Urinary bladder (tissue), 4 donors: ENCODE measurements at places on chromosomes 3 and 15. TPM values are rescaled to one million over a fixed set of nuclear protein-coding genes. Genes with fewer than 3 reads are reported as not detected.

The CILP gene
- total RNA-seq, result 49.3 TPM

The IMPG2 gene
- total RNA-seq, result 2.3 TPM

The ASB14 gene
- total RNA-seq, result 0.21 TPM

The CORO2B gene
- total RNA-seq, result 4.2 TPM

The SMCO1 gene
- total RNA-seq, result not detected

The CAMK2N2 gene
- 0.26 TPM for total RNA-seq

The SOX2 gene
- total RNA-seq, result 3.8 TPM

DNA sequence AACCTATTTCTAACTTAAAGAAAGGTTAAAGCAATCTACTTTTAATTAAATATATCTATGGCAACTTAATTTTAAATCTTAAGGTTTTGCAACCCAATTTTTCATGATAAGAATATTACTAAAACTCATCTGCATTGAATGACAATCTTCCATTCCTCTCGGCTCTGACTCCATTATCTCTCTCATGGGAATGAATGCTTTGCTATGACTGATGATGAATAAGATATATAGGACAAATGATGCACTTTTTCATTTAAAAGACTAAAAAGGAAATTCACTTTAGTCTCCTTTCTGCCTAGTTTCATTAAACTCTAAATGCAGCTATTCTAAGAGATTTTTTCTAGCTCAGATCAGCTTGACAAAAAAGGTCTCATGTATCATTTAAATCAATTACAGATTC, 68.7 kb downstream of the GBE1 start:
- DNase-seq, result no peak

- DNase-seq, result no peak
Measured at GRCh38 chr3:110291886-110292501, 779.6 kb upstream of the NECTIN3 start.

- DNase-seq, result no peak
Measured at GRCh38 chr15:94259863-94260262, 28.5 kb downstream of the MCTP2 start.

DNA sequence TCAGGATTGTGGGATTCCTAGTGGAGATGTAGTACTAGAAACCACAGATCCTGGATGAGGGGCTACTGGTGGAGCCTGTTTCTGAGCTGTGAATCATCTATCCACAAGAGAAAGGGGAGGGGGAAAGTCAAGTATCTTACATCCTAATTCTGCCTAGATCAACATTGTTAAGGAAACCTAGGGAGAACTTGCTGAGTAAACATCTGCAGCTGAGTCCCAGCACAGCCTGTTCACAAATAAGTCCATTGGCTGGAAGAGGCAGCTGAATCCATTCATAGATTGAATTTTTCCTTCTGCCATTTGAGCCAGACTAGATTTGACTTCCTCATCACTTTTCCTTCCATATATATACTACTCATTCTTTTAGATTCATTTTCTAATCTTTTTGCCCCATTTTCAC, 460.5 kb downstream of the TUSC7 start:
- DNase-seq, result no peak

GRCh38 chr3:159158801-159159200, 356.9 kb downstream of the MFSD1 start:
- DNase-seq, result no peak

GRCh38 chr3:41195946-41196345, 3.4 kb upstream of the CTNNB1 start:
- DNase-seq, result no peak

DNA sequence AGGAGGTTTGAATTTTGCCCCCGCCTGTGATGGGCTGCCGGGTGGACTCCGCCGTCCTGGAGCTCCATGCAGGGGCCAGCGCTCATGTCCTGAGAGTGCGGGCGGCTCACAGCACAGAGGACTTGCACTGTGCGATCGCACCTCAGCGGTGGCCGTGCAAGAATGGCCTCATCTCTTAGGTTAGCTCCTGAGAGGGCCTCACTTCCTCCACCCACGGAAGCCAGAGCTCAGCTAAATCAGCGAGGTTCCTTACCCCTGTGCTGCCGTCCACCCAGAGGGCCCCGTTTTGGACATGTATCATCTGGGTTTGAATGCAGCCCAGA, 72.0 kb upstream of the PCSK6 start:
- no peak for DNase-seq

- no peak for DNase-seq
Measured at GRCh38 chr15:90002428-90002844, 1.3 kb downstream of the ZNF710 start.

- no peak for DNase-seq
Measured at GRCh38 chr3:182303169-182303568, 490.1 kb upstream of the ATP11B start.

- DNase-seq, result no peak
Measured at GRCh38 chr3:136617198-136617597, 135.0 kb downstream of the STAG1 start.

GRCh38 chr3:149401212-149401925, 23.9 kb upstream of the TM4SF1 start:
- DNase-seq, result no peak

DNA sequence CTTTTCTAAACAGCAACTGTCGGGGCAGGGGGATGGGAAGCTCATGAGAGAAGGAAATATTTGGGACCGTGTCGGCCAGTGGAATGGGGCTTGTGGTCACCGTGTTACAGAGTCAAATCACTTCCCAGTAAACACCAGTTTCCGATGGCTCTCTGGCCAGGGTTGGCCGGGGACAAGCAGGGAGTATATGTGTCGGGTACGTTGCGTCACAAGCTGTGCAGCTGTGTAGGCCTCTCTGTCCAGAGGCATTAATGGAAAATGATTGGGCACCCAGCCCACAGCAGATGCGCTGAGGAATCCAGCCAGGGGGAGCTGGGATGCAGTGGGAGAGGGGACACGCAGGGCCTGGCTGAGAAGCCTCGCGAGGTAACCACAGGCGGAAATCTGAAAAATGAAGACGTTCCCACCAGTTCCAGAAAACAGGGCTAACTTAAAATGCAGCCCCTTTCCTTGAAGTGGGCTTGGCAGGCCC, 15.8 kb upstream of the ALDH1A3 start:
- no peak for DNase-seq

DNA sequence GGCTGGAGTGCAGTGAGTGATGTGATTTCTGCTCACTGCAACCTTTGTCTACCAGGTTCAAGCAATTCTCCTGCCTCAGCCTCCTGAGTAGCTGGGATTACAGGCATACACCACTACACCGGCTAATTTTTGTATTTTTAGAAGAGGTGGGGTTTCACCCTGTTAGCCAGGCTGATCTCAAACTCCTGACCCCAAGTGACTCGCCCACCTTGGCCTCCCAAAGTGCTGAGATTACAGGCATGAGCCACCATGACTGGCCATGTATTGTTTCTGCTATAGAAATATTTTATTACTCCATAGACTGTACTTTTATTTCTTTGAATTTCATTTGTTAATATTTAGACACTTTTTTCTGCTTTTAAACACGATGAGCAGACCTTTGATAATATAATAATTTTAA, 60.4 kb downstream of the GTF2E1 start:
- no peak for DNase-seq

DNA sequence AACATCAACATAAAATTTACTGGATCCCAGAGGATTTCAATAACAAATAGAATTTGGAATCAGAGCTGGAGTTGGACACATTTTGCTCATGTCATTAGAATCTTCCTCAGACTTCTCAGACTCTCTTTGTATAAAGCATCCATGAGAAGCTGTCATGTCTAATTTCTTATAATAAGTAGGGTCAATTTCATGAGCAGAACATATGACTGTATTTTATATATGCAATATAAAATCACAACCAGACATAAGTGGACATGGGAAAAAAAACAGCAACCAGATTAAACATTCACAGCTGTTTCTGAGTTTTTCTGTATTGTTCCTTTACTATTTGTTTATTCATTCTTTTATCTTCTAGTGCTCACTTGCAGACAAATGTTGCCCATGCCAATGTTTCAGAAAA, 325.5 kb downstream of the RBMS3 start:
- no peak for DNase-seq

DNA sequence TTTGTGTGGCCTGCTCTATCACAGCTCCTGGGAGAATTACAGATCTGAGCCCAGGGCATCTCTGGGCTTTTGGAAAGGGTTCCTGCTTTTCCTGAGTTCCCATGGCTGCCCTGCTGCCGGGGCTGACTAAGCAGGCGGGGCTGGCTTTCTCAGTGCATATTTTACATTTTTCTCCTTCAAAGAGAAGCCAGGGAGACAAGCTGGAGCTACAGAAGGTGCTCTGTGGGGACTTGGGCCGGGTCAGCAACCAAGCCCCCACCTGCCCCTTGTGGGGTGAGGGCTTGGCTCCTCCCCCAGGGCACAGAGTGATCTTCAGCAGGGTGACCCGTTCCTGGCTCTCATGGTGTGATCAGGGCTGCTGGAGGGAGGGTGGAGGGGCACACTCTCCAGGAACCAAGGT, 17.4 kb downstream of the ABTB1 start:
- no peak for DNase-seq

- DNase-seq, result no peak
Measured at GRCh38 chr3:19540464-19540863, 392.2 kb downstream of the KCNH8 start.
